ENCODE measurements at places on chromosomes 2 and 18.

DNA sequence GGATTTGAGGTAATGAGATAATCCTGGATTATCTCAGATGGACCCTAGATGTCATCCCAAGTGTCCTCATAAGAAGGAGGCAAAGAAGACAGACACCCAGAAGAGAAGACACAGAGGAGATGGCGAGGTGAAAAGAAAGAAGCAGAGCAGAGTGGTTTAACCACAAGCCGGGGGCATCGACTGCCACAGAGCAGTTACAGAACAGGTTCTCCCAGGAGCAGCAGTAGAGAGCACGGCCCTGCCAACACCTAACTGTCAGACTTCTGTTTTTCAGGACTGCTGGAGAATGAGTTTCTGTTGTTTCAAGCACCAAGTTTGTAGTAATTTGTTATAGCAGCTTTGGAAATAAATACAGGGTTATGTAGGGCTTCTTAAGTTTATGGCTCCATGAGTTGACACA is 437.0 kb downstream of the THSD7B start:
- no peaks in the 10 kb centered on the region for H3K4me1 ChIP-seq
- no peak overlapping the region for H3K27ac ChIP-seq
- H3K27me3 ChIP-seq: no peaks in the 10 kb centered on the region
- no peaks in the 10 kb centered on the region for H3K36me3 ChIP-seq
- no peak overlapping the region for H3K4me3 ChIP-seq
- no peak for DNase-seq

DNA sequence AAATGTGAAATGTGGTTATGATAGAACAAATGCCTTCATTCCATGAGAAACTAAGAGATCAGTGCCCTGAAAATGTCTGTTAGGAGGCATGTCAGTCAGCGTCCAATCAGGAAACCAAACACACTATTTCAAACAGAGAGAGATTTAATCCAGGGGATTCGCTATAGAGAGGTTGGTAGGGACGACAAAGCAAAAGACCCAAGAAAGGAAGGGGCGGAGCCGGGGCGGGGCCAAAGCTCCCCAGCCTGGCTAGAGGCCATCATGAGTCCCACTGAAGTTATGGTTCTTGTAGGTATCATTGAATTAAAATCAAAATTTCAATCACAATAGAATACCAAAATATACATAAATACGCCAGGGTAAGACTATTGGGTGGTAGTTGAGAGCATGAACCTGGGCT is 32.9 kb upstream of the RNF149 start:
- H3K4me3 ChIP-seq: no peak overlapping the region
- no peaks in the 10 kb centered on the region for H3K36me3 ChIP-seq
- H3K4me1 ChIP-seq: peaks cover 16% of the 10 kb centered on the region
- H3K27me3 ChIP-seq: no peaks in the 10 kb centered on the region
- no peak overlapping the region for H3K27ac ChIP-seq

DNA sequence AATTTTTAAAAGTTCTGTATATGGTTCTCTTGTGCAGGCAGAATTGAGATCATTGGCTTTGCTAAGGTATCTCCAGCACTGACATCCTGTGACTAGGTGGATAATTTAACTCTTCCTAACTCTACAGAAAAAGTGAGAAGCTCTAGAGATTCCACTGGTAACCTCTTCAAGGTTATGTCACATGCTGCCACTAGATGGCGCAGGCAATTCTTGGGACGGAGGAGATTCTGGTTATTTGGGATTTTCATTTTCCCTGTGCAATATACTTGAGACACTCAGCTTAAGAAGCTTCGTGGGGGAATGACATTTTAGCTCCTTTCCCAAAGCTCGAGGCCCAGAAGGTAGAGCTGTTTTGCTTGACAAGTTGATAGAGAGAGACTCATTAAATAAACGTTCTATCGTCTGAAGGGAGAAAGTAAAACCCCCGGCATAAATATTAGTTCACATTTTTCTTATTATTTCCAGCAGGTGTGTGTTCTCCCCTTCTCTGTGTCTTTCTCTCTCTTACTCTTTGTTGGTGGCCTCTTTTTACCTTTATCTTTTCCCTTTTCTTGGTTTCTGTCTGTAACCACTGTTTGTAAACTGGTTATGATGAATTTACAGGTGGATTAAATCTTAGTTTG is 26.6 kb upstream of the LANCL1 start:
- no peak for DNase-seq
- no peak overlapping the region for H3K27ac ChIP-seq
- no peak overlapping the region for H3K4me3 ChIP-seq
- H3K4me1 ChIP-seq: no peaks in the 10 kb centered on the region

- DNase-seq: peak; percentile 91
- H3K4me3 ChIP-seq: peak overlapping the region; percentile 42
- H3K36me3 ChIP-seq: no peaks in the 10 kb centered on the region
- peaks cover 12% of the 10 kb centered on the region for H3K4me1 ChIP-seq
Observed at GRCh38 chr2:7430869-7431641, 513.8 kb downstream of the RNF144A start.

- no peaks in the 10 kb centered on the region for H3K36me3 ChIP-seq
- no peak for DNase-seq
- H3K27me3 ChIP-seq: no peaks in the 10 kb centered on the region
- no peaks in the 10 kb centered on the region for H3K4me1 ChIP-seq
Observed at GRCh38 chr2:20488782-20489181, 41.9 kb downstream of the RHOB start.

DNA sequence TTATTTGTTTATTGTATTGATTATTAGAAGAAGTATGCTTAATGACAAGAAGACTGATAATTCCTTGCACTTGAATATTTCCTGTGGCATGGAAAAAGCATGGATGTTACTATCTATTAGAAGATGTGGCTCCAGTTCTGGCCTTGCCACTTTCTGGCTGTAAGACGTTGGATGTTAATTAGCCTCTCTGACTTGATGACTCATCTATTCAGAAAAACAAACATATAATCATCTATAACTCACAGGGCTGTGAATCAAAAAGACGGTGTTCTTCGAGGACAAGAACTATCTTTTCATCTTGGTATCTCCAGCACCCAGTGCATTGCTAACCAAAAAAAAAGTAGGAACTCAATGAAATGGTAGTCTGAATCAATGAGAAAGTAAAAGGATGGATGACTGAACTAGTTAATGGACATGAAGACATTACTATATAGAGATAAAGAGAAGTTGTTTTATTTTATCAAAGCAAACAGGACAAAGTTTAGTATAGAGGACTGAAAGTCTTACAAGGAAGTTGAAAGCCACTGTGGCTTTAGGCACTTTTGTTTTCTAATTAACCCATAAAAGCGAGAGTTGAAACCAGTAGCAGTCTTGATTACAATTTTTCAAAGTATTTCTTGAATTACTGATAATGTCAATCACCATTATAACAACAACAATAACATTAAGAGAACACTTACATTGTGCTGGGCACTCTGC is 145.3 kb downstream of the RND3 start:
- no peaks in the 10 kb centered on the region for H3K27me3 ChIP-seq
- H3K4me3 ChIP-seq: no peak overlapping the region
- no peak for DNase-seq
- H3K27ac ChIP-seq: no peak overlapping the region
- no peaks in the 10 kb centered on the region for H3K36me3 ChIP-seq
- H3K4me1 ChIP-seq: no peaks in the 10 kb centered on the region

GRCh38 chr2:229279516-229279915 is 8.4 kb upstream of the PID1 start:
- H3K27me3 ChIP-seq: no peaks in the 10 kb centered on the region
- H3K4me1 ChIP-seq: no peaks in the 10 kb centered on the region
- no peaks in the 10 kb centered on the region for H3K36me3 ChIP-seq
- no peak overlapping the region for H3K27ac ChIP-seq

GRCh38 chr2:200749631-200750322 is 61.9 kb upstream of the BZW1 start:
- H3K27ac ChIP-seq: no peak overlapping the region
- no peaks in the 10 kb centered on the region for H3K36me3 ChIP-seq
- H3K4me3 ChIP-seq: no peak overlapping the region
- H3K27me3 ChIP-seq: no peaks in the 10 kb centered on the region
- no peaks in the 10 kb centered on the region for H3K4me1 ChIP-seq

DNA sequence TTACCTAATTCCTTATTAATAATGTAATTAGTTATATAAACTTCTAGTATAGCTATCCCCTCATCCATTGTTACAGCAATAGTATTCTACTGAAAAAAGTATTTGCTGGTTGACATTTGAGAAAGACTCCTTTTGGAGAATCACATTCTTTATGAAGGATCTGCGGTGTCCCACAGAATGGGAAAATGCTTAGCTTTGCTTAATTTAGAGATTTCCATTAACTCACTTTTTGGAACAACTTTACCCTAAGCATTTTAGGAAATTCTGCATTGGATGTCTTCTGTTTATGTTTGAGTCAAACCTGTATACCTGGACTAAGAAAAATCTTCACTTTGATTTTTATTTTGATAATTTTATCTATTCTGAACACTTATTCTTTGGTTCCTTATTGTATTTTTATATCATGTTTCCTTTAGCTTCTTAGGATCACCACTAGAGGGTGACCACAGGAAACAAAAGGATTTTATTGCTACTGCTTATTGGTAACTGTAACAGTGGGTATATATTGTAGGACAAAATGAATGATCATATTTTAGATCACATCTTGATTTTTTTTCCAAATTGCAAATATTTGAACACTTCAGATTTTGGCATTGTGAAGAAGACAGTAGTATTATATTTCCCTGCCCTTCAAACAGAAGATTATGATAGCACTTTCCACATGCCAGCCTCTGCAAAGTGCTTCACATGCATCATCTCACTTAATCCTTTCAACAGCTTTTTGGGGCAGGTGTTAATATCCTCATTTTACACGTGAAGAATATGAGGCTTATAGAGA is 79.6 kb downstream of the MIB1 start:
- DNase-seq: no peak
- no peak overlapping the region for H3K4me3 ChIP-seq
- H3K27ac ChIP-seq: no peak overlapping the region
- no peaks in the 10 kb centered on the region for H3K4me1 ChIP-seq
- no peaks in the 10 kb centered on the region for H3K27me3 ChIP-seq

- H3K27me3 ChIP-seq: no peaks in the 10 kb centered on the region
- peaks cover 10% of the 10 kb centered on the region for H3K4me1 ChIP-seq
- H3K36me3 ChIP-seq: no peaks in the 10 kb centered on the region
- no peak overlapping the region for H3K27ac ChIP-seq
- no peak for DNase-seq
Observed at GRCh38 chr2:70471129-70471528, 82.5 kb downstream of the TGFA start.

- no peak overlapping the region for H3K27ac ChIP-seq
- no peaks in the 10 kb centered on the region for H3K27me3 ChIP-seq
- H3K4me1 ChIP-seq: peaks cover 62% of the 10 kb centered on the region
- DNase-seq: no peak
- H3K4me3 ChIP-seq: no peak overlapping the region
- no peaks in the 10 kb centered on the region for H3K36me3 ChIP-seq
Observed at GRCh38 chr18:77090546-77091174, 41.9 kb downstream of the MBP start.

GRCh38 chr2:190627448-190628412 is 21.2 kb upstream of the NAB1 start:
- H3K27me3 ChIP-seq: no peaks in the 10 kb centered on the region
- H3K4me1 ChIP-seq: peaks cover 9% of the 10 kb centered on the region
- DNase-seq: no peak
- H3K4me3 ChIP-seq: peak overlapping the region; percentile 32
- no peak overlapping the region for H3K27ac ChIP-seq

- no peak overlapping the region for H3K4me3 ChIP-seq
- H3K27me3 ChIP-seq: no peaks in the 10 kb centered on the region
- H3K36me3 ChIP-seq: no peaks in the 10 kb centered on the region
- H3K4me1 ChIP-seq: no peaks in the 10 kb centered on the region
- no peak for DNase-seq
Observed at GRCh38 chr2:43368483-43369385, 142.3 kb upstream of the ZFP36L2 start.

GRCh38 chr18:63320123-63320974 is 780 bp upstream of the BCL2 start:
- peak; percentile 82 for DNase-seq
- H3K36me3 ChIP-seq: no peaks in the 10 kb centered on the region

- H3K27me3 ChIP-seq: no peaks in the 10 kb centered on the region
- H3K4me3 ChIP-seq: no peak overlapping the region
- H3K36me3 ChIP-seq: no peaks in the 10 kb centered on the region
- no peak overlapping the region for H3K27ac ChIP-seq
- DNase-seq: no peak
Observed at GRCh38 chr18:25225151-25225550, 126.8 kb downstream of the ZNF521 start.

GRCh38 chr2:227482638-227483340 is 10.8 kb downstream of the AGFG1 start:
- no peaks in the 10 kb centered on the region for H3K36me3 ChIP-seq
- H3K4me3 ChIP-seq: no peak overlapping the region
- no peak for DNase-seq
- no peak overlapping the region for H3K27ac ChIP-seq
- H3K4me1 ChIP-seq: peaks cover 17% of the 10 kb centered on the region
- H3K27me3 ChIP-seq: no peaks in the 10 kb centered on the region

All from upper lobe of left lung (tissue), 6 donors.